Progenitor cell of endocrine pancreas (in vitro differentiated cells): ENCODE measurements at places on chromosomes 4 and X. TPM values are rescaled to one million over a fixed set of nuclear protein-coding genes. Genes with fewer than 3 reads are reported as not detected.
A peak's percentile ranks its signal among the peaks of the same experiment; 100 is the strongest.

DNA sequence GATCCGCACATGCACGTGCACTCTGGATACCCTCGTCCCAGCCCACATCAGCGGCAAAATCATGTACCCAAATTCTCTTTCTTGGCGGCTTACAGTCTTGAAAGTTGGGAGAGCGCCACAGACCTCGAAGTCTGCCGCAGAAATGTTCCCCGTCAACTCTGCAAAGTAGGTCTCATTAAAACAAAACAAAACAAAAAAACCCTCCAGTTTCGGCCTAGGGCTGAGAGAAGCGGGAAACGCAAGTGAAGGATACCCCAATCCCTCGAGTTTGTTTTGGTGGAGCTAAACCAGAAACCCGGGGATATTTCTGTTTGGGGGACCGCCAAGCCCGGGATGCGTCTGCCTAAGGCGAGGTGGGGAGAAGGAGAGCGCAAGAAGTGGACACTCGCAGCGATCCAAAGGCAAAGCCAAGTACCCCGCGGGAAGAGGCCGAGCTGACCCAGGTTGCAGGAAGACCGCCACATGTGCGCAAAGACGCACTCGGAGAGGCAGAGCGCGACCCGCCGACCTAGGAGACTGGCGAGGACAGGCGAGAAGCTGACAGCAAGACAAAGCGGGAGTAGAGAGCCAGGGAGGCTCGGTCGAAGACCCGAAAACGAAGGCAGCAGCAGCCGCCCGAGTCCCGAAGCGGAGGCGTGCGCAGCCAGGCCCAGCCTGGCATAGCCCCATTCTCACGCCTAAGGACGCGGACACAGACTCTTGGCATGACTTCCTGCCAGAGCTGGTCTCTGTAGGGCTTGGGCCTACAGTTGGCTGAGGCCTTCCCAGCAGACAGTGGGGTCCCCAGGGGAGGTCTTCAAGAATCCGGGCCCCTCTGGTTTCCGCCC lies 49.6 kb upstream of the BCOR start:
- peak overlapping the region; percentile 47 for H3K4me3 ChIP-seq
- DNase-seq = no peak
- H3K4me1 ChIP-seq = peaks cover 11% of the 10 kb centered on the region
- H3K27ac ChIP-seq = no peak overlapping the region
- peaks cover 62% of the 10 kb centered on the region for H3K27me3 ChIP-seq
- H3K36me3 ChIP-seq = peaks cover 7% of the 10 kb centered on the region

Gene ZNF732
- total RNA-seq = 2.2 TPM in 2 replicates

DNA sequence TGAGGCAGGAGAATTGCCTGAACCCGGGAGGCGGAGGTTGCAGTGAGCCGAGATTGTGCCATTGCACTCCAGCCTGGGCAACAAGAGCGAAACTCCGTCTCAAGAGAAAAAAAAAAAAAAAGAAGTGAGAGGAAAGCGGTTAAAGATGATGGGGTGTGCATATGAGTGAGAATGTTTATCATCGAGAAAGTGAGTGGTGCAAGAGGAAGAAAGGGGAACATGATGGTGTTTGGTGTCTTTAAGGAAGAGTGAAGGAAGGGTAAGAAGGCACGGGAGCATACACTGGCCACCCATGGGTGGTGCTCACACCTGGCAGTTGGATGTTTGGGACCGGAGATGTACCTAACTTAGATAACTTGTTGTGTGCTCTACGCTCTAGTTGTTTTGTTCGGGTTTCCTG lies 62.2 kb downstream of the STOX2 start:
- DNase-seq = no peak
- no peaks in the 10 kb centered on the region for H3K36me3 ChIP-seq
- peaks cover 18% of the 10 kb centered on the region for H3K4me1 ChIP-seq
- H3K27me3 ChIP-seq = no peaks in the 10 kb centered on the region
- H3K27ac ChIP-seq = no peak overlapping the region

DNA sequence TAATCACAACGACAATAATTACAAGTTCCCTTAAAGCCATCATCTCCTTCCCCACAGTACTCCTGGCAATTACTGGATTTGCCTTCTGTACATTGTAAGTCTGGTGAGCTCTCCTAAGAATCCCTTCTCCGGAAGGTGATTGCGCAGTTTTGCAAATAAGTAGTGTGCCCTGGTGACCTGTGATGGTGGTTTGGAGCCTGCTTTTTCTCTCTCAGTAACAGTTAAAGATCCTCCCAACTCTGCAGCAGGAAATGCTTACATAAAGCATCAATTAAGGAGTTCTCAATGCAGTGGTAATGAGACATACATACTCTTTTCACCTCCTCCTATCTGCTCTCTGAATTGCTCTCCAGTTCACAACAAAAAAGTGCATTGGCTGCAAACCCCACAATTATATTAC lies 159.7 kb downstream of the SH2D1A start:
- no peak overlapping the region for H3K27ac ChIP-seq
- no peaks in the 10 kb centered on the region for H3K36me3 ChIP-seq
- DNase-seq = no peak
- no peak overlapping the region for H3K4me3 ChIP-seq
- H3K4me1 ChIP-seq = peaks cover 7% of the 10 kb centered on the region

Gene SYTL4
- total RNA-seq = 1.8 and 2.9 TPM in 2 replicates

GRCh38 chrX:115960440-115961084 lies 210.0 kb upstream of the AGTR2 start:
- no peaks in the 10 kb centered on the region for H3K27me3 ChIP-seq
- peak overlapping the region; percentile 51 for H3K27ac ChIP-seq
- H3K4me1 ChIP-seq = peaks cover 7% of the 10 kb centered on the region
- peaks cover 40% of the 10 kb centered on the region for H3K36me3 ChIP-seq

- no peaks in the 10 kb centered on the region for H3K4me1 ChIP-seq
- no peak for DNase-seq
- H3K4me3 ChIP-seq = no peak overlapping the region
- H3K36me3 ChIP-seq = no peaks in the 10 kb centered on the region
- no peaks in the 10 kb centered on the region for H3K27me3 ChIP-seq
Measured at GRCh38 chrX:129792586-129793291, 13.0 kb downstream of the SASH3 start.

DNA sequence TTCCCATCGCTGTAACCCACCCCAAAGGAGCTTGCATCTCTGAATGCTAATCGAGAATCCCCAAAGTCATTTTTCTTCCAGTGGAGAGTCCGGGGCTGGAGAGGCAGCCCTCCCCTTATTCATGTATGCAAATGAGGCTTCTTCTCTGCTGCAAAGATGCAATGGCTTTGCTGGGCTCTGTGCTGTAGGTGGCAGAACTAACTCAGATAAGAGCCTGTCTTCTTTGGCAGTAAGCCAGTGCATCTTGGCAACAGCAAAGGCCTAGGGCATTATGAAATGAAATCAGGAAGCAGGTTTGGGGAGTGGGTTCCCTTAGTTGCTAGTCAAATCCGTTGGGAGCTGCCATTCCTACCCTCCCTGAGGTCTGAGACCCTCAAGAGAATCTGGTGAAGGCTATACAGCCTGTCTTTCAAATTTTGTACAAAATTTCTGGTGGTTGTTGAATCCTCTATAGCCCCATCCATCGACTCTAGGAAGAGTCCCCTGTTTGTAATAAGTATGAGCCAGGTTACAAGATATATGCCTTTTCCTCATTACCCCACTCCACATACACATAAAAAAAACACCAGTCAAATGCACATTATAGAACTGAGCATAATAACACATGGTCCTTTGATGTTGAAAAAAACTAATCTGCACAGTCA lies 290.6 kb upstream of the TAPT1 start:
- DNase-seq = no peak
- H3K36me3 ChIP-seq = no peaks in the 10 kb centered on the region
- H3K27me3 ChIP-seq = no peaks in the 10 kb centered on the region
- no peak overlapping the region for H3K27ac ChIP-seq
- no peaks in the 10 kb centered on the region for H3K4me1 ChIP-seq

- H3K4me3 ChIP-seq = no peak overlapping the region
- DNase-seq = no peak
- no peaks in the 10 kb centered on the region for H3K27me3 ChIP-seq
- H3K27ac ChIP-seq = no peak overlapping the region
- H3K4me1 ChIP-seq = no peaks in the 10 kb centered on the region
Measured at GRCh38 chrX:101287402-101287801, 3.7 kb downstream of the TAF7L start.

DNA sequence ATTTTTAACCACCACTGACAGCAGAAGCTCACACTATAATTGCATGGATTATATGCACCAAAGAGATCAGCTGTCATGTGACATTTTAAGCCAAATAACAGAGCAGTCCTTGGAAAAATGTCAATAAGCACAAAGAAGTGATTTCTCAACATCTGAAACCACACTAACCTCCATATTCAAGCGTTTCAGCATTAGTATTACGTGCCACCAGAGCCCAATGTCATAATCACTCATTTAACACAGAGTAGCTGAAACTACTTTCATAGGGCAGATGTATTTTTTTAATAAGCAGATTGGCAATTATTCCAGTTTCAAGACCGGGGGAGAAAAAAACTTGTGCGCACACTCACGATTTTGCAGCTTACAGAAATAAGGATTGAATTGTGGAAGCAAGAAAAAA lies 76.6 kb downstream of the SH3KBP1 start:
- no peak for DNase-seq
- H3K27me3 ChIP-seq = no peaks in the 10 kb centered on the region
- H3K36me3 ChIP-seq = no peaks in the 10 kb centered on the region
- H3K27ac ChIP-seq = no peak overlapping the region

GRCh38 chr4:183950536-183950935 lies 45.4 kb downstream of the STOX2 start:
- no peak for DNase-seq
- H3K27ac ChIP-seq = no peak overlapping the region
- H3K36me3 ChIP-seq = peaks cover 3% of the 10 kb centered on the region
- peaks cover 7% of the 10 kb centered on the region for H3K4me1 ChIP-seq
- H3K4me3 ChIP-seq = no peak overlapping the region
- H3K27me3 ChIP-seq = no peaks in the 10 kb centered on the region

Gene ALPK1
- 1.4 and 1.8 TPM in 2 replicates for total RNA-seq

DNA sequence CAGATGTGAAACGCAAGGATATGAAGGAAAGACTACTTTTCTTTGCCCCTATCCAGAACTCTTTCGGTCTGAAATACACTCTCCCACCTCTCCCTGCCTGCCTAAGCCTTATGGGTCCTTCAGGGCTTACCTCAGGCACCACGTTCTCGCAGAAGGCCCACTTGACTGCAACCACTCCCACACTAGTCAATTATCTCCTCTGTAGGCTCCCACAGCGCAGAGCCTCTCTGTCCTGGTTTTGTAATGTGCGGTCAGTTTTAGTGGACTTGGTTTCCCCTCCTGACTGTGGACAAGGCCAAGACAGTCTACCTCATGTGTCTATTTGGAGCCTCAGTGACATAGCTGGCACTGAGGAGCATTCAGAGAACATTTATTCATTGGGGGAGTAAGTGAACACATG lies 11.1 kb downstream of the CNGA2 start:
- no peak overlapping the region for H3K27ac ChIP-seq
- H3K4me1 ChIP-seq = no peaks in the 10 kb centered on the region
- no peaks in the 10 kb centered on the region for H3K36me3 ChIP-seq
- peaks cover 21% of the 10 kb centered on the region for H3K27me3 ChIP-seq
- H3K4me3 ChIP-seq = no peak overlapping the region

DNA sequence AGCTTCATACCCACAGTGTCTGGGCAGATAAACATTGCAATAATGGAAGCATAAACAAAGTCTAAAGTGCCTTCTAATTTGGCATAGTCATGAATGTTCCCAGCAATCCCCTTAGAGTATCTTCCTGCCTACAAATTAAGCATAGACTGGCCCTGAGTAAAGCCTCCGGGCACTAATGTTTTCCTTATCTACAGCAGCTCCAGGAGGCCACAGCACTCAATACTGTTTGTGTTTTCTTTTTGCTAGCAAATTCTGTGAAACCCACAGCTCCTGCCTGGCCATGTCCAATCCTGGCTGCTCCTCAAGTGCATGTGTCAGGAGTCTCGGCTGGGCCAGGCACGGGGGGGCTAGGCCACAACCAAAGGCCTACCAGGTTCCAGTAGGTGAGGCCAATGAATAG lies 102.7 kb upstream of the TBC1D9 start:
- peaks cover 16% of the 10 kb centered on the region for H3K4me1 ChIP-seq
- no peaks in the 10 kb centered on the region for H3K36me3 ChIP-seq
- peak overlapping the region; percentile 46 for H3K27ac ChIP-seq
- no peak overlapping the region for H3K4me3 ChIP-seq

DNA sequence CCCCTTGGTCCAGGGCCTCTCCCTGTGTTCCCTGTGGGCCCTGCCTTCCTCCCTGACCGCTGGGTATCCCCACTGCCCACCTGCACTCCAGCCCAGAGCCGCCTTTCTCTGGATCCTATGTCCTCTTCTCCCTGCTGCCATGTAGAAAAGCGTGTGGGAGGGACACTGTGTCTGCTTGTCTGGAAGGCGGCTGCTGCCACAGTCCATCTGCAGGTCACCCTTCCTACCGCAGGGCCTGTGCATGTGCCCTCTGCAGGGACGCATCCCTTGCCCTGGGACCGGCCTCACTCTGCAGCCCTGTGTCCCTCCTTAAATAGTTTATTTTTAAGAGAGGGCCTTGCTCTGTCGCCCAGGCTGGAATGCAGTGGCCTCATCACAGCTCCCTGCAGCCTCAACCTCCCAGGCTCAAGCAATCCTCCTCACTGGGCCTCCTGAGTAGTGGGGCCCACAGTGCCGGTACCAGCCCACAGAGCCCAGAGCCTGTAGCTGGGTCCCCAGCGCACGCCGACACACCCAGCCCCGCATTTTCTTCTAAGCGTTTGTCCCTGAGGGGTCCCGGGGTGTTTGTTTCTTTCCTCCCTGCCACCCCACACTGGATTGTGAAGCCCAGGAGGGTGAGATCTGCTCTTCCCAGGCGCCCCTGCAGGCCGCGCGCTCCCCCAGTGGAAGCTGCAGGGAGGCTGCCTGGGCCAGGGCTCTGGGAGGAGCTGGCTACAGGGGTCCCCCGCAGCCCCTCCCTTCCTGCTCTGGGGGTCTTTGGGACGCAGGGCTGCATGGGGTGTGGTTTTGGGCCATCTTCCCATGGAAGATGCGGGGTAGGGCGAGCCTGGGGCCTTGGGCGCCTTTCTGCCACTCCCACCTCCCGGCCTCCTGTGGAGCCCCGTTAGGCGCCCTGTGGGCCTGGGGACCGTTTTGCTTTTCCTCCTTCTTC lies 12.8 kb upstream of the NAT8L start:
- H3K36me3 ChIP-seq = peaks cover 5% of the 10 kb centered on the region
- no peak for DNase-seq
- no peak overlapping the region for H3K4me3 ChIP-seq
- H3K27me3 ChIP-seq = peaks cover 5% of the 10 kb centered on the region
- H3K4me1 ChIP-seq = no peaks in the 10 kb centered on the region

Gene COL4A5
- 276 and 291 TPM in 2 replicates for total RNA-seq

DNA sequence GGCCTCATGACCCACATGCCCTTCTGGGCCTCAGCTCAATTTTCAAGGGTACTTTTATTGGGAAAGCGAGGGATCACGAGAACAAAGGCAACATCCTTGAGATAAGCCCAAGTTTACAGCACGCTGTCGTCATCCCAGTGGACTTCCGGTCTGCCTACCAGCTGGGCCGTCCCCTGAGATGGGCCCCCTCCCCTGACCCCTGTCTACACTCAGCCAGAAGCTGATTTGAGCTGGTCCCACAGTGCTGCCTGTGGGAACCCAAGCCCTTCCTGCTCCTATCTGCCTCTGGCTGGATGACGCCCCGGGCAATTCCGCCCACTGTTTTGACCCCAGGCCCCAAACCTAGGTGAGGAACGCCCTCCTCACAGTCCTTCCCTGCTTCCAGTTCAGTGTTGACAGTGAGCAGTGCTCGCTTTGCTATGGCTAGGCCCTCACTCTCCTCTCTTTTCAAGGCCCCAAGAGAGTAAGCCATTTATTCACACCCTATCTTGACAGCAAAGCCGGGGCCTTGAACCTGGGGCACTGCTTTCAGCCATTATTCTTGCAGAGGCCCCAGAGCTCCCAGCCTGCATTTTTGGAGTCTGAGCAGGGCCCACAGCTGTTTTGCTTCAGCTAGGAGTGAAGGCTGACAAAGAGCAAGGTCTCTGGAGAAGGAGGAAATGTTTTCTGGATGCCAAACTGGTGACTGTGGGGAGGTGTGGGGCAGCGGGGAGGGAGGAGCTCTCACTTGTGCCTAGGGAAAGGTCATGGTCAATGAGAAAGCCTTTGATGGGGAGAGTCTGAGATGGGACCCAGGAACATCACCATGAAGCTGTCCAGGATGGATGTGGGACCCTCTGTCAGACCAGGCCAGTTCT lies 164.6 kb upstream of the BCOR start:
- H3K4me3 ChIP-seq = no peak overlapping the region
- H3K36me3 ChIP-seq = no peaks in the 10 kb centered on the region
- no peak for DNase-seq
